AG04449 (cell line): ENCODE measurements at places on chromosomes 13 and 19.

DNA sequence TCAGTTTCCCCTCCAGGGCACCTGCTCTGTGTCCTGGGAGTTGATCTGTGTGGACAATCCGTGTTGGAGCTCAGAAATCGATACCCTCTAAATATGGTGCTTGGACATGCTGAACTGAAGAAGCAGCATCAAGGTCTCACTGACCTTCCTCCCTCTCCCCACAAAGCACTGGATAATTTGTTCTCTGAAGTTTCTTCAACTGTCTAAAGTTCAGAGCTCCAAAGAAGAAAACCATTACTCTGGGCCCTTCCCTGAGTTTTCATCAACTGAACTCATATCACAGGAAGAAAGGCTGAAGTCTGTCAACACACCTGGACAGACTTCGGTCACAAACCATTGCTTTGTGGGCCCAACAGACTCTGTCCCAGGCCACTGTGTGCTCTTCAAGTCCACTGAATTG is 132.1 kb downstream of the RGCC start:
- no peak for DNase-seq

DNA sequence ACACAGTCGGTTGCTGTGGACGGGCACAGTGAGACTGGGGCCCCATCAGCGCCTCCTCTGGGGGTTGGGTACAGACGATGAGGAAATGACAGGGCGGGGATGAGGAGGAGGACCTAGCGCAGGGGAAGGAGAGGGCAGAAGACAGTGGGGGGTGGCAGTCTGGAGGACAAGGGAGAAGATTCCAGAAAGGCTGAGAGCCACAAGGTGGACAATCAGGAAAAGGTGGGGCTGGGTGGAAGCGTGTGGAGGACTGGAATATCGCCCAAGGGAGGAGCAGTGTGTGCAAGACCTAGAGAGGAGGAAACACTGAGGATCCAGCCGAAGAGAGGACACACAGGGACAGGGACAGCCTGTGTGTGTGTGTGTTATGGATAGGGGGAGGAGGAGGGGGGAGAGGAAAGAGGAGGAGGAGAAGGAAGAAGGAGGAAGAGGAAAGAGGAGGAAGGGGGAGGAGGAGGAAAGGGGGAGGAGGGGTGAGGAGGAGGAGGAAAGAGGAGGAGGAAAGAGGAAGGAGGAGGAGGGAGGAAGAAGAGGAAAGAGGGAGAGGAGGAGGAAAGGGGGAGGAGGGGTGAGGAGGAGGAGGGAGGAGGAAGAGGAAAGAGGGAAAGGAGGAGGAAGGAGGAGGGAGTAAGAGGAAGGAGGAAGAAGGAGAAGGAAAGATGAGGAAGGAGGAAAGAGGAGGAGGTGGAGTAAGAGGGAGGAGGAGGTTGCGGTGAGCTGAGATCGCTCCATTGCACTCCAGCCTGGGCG is 15.8 kb upstream of the GARIN5A start:
- DNase-seq: no peak

DNA sequence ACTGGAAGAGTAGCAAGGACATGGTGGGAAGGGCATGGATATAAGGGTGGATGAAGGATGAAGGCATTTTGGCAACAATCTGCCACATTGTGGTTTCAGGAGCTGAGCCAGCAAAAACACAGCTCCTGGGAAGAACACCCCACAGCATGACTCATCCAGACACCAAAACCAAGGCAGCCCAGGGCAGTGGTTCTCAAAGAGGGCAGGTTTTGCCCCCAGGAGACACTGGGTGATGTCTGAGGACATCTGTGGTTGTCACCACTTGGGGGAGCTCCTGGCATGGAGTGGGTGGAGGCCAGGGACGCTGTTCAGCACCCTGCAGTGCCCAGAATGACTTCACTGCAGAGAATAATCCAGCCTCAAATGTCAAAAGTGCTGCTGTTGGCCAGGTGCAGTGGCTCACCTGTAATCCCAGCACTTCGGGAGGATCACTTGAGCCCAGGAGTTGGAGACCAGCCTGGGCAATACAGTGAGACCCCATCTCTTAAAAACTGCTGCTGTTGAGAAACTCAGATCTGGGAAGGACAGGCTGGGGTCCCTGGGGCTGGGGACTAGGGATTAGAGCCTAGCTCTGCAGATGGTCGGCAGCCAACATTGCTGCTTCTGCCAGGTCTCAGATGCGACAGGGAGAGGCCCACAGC is 16.1 kb downstream of the ZFR2 start:
- DNase-seq: peak; percentile 17

DNA sequence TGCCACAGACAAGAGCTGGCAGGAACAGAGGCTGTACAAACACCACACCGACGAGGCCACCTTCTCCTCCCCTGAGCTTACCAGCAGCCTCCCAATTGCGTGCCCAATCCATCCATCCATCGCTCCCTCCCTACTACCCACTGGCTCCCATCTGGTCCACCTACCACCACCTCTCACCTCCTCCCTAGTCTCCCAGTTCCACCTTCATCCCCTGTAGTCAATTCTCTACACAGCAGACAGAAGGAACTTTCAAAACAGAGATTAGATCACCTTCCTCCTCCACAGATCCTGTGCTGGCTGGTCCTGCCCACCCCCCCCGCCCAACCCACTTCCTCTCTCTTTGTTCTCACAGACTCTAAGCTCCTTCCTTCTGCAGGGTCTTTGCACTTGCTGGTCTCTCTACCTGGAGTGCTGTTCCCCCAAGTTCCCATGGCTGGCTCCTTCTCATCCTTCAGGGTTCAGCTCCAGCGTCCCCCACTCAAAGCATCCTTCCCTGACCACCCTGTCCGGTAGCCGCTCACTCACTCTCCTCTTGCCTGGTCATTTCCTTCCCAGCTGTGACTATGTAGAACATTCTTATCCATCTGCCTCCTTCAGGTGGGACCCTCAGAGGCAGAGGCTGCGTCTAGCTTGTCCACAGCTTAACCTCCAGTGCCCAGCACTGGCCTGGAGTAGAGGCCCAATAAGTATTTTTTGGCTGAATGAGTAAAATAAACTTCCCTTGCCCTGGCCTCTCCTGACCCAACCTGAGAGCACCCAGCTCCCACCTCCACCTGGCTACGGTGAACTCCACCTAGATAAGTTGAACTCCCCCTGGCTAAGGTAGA is 23.0 kb downstream of the PIN1 start:
- DNase-seq: no peak

DNA sequence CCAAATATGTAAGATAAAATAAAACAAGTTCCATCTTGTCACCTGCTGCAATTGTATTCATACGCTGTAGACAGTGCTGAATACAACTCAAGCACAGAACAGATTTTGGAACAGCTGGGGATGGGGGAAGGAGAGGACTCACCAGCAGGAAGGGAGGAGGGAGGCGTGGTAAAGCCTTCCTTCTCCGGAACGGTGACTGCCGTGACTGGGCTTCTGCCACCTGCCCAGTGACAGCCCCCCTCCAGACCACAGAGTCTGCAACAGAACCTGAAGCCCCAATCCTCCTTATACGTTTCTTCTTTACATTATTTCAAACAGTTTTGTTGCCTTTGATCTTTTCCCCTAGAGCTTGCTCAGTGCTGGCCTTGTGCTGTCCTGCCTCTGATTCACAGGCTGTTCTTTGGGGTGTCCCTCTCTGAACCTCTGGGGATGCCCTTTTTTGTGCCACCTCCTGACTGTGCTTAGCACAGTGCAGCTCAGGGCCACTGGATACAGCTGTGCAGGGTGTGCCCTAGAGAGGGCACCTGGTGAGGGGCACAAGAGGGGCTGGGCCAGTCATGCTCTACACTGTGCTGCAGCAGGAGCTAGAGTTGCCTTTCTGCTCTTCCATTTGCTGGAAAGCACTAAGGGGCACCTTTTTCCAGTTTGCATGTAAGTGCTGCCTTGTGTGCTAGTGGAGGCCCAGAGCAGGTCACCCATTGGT is 213.0 kb downstream of the ZIC5 start:
- no peak for DNase-seq

GRCh38 chr13:21594715-21595545 is 9.0 kb downstream of the MICU2 start:
- no peak for DNase-seq

GRCh38 chr13:68748038-68748437 is 1359.6 kb upstream of the ATXN8OS start:
- DNase-seq: no peak

DNA sequence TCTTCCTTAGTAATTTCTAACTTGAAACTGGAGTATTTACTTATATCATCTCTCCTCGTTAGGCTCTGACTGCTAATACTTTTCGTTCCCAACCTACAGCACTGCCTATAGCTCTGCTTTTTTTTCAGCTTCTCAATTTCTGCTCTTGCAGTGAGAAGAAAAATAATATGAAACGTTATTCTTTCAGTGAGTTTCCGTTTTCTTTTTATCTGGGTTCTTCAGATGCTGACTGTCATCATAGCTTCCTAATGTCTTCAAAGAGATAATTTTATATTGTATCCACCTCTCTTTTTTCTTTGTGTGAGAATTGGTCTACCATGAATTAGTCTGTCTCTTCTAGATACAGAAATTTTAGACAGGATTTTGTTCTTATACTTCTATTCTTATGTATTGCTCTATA is 454.9 kb downstream of the LMO7 start:
- DNase-seq: no peak

- no peak for DNase-seq
Observed at GRCh38 chr13:49679246-49679645, 12.0 kb downstream of the EBPL start.

GRCh38 chr13:108877300-108877699 is 247.9 kb downstream of the MYO16 start:
- DNase-seq: no peak

DNA sequence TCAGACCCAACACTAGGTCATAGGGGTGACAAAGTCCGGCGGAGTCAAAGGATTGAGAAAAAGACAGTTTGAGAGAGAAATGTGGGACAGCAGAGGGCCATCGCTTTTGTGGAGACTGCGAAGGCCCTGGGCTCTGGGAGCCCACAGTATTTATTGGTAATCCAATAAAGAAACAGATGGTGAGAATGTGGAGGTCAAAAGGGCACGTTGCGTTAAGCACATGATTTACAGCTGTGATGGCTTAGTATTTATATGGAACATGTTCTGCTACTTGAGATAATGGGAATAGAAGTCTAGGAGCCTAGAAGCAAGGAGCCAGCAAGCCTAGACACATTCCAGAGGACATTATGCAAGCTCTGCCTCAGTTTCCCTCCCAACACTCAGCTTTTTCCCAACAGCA is 2521.1 kb downstream of the PCDH9 start:
- no peak for DNase-seq

- no peak for DNase-seq
Observed at GRCh38 chr13:48404952-48405351, 8.0 kb downstream of the LPAR6 start.

- DNase-seq: no peak
Observed at GRCh38 chr19:36748431-36749275, 24.0 kb downstream of the ZNF850 start.
